CD4-positive, alpha-beta T cell treated with Interleukin-4 for 1 hour (primary cell): ENCODE measurements at places on chromosomes 16 and 17.

DNA sequence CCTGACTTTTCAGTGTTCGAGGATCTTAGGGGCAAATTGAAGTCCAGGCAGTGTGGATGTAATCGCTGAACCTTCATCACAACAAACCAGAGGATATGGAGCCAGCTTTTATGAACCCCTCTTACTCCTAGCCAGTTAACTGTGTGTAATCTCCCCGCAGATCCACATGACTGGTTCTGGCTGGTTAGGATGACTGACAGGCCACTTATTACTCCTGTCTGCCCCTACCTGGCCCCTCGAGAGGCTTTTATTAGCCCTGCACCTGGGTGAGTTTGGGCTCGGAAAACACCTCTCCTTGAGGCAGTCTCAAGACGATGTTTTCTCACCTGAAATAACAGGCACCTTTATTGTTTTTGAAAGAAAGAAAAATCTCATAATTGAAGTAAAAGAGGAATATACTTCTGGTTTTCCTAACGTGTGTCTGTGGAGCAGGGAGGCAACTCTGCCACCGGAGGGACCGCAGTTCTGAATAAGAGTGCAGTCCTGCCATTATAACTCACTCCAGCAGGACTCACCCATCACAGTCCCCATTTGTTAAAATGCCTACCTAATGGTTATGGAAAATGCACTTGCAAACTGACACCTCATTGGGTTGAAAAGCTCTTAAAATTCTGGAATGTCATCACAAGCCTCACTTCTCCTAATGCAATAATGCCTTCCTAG is 291.9 kb upstream of the N4BP1 start:
- DNase-seq = no peak

GRCh38 chr17:68908045-68908444 is 47.1 kb downstream of the ABCA8 start:
- no peak for DNase-seq

DNA sequence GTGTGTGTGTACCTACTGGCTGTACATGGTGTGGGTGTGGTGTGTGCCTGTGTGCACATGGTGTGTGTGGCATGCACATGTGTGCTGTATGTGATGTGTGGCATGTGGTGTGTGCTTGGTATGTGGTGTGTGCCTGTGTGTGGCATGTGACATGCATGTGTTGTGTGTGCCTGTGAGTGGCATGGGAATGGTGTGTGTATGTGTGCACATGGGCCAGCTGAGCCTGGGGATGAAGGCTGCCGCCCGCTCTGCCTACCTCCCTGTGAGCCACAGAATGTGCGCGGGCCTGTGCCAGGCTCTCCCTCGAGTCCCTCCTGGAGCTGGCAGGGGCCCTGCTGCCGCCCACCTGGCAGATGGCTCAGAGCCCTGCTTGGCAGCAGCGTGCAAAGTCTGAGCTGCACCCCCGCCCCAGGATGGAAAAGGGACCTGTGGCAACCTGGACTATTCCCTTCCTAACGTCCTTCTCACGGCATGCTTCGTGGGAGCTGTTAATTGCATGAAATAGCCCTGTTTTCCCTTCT is 9.3 kb downstream of the PRSS27 start:
- DNase-seq = no peak

- no peak for DNase-seq
These were observed 9.0 kb downstream of the DNAAF8 start for GRCh38 chr16:4743226-4743878.

DNA sequence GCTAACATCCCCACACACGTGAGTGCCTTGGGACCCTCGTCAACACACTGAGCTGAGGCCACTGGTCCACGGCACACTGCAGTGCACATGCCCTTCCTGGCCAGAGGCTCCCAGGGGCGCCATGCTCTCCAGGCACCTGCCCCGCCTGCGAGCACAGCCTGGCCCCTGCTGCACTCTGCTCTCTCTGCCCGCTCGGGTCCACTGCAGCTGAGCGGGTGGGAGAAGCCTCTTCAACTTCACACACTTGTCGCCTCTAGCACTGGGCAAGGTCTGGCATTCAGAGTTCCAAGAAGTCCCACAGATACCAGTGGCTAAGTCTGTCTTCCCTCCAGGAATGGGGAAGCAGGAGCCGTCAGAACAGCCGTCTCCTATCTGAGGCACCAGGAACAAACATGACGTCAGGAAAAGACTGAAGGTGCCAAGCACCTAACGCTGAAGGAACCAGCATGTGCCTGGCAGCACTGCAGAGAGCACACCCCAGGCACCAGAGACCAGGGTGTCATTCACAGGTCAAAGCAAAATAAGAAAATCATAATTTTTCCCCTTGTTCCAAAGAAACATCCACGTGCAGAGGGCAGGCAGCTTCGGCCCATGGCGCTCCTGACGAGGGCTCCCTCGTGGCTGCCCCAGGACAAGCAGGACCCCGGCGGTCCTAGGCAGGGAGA is 82.9 kb downstream of the ZNF778 start:
- no peak for DNase-seq

GRCh38 chr16:87954826-87955225 is 3.6 kb downstream of the BANP start:
- no peak for DNase-seq

GRCh38 chr16:23858542-23858941 is 22.8 kb downstream of the PRKCB start:
- DNase-seq = no peak

DNA sequence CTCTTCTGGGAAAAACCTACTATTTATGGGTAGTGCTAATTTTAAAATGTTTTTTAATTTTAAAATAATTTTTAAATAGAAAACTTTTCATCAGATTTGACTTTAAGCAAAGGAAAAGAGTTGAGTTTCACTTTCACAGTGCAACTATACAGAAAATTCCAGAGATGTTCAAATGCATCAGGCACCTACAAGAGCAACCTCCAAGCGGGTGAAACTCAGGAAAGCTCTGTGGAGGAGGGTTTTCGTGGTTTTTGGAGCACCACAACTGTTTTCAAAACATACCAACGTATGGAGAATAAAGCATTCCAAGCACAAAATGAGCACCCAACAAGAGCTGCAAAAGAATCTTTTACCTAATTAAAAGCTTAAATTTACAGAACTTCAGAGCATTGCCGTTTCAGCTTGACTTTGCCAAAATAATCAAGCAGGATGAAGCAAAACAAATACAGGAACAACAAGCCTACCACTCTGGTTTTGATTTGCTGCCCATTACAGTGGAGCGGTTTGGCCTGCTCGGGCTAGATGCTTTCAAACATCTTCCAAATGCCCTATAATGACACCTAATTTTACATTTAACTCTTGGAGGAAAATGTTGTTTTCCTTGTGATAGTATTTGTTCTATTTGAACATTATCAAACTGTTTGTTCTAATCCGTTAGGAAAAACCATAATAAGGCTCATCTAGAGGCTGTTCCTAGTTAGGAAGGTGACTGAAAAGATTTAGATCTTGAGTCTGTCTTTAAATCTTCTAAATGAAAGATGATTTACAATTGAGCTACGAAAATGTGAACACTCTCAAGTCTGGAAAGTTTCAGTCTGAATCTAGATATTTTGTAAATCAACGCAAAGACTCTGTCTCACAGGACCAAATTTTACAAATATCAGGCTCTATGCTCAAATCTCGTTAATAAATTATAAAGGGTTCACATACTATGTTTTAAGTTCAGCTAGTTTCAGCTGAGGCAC is 34.5 kb downstream of the NACA2 start:
- no peak for DNase-seq

DNA sequence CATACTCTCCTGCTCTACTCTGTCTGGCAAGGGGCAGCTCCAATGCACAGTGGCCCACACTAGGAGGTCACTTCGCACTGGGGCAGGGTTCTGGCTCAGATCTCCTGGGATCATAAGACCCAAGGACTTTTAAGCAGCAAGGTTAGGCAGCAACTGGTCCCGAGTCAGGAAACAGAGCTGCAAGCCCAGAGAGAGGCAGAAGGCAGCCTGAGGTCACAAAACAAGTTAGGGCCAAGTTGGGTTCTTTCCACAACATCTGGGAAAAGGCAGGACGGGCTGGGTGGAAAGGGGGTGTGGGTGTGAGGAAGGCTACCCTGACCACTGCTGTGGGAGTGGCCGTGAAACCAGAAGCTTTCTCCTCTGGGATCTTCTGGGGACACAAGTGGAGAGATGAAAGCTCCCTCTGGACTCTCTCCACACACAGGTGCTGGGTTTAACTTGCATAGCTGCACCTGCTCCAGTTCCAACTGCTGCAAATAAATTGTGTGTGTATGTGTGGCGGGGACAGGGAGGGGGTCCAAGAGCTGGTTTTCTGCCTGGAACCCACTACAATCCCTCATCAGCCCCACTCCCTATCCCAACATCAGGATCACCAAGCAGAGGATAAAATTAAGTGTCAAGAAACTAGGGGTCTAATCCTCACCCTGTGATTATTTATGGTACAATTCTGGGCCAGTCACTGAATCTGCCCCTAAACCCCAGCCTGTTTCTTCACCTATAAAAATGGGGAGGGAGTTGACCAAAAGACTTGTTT is 8.0 kb upstream of the TSPOAP1 start:
- no peak for DNase-seq

GRCh38 chr17:49197346-49197998 is 12.9 kb downstream of the GNGT2 start:
- DNase-seq = no peak

GRCh38 chr17:28612531-28612930 is 1.5 kb downstream of the RSKR start:
- no peak for DNase-seq

- no peak for DNase-seq
These were observed 12.2 kb upstream of the MMD start for GRCh38 chr17:55433629-55434422.

DNA sequence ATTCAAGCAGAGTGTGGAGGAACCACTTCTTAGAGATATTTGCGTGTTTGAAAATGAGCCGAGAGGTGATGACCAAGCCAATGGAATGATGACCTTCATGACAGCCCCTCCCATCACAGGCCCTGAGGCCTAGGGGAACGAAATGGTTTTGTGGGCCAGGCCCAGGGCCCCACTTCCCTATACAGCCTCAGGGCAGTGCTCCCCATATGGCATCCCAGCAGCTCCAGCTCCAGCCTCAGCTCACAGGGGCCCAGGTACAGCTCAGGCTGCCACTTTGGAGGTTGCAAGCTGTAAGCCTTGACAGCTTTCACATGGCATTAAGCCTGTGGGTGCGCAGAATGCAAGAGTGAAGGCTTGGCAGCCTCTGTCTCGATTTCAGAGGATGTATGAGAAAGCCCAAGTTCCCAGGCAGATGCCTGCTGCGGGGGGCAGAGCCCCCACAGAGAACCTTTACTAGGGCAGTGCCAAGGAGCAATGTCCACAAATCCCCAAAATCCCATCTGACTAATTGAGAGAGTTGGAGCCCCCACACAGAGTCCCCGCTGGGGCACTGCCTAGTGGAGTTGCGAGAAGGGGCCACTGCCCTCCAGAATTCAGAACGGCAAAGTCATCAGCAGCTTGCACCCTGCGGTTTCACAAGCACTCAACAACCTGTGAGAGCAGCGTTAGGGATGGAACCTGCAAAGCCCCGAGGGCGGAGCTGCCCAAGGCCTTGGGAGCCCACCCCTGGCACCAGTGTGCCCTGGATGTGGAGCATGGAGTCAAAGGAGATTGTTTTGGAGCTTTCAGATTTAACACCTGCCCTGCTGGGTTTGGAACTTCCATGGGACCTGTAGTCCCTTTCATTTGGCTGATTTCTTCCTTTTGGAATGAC is 21.2 kb downstream of the CHMP6 start:
- no peak for DNase-seq

- DNase-seq = no peak
These were observed 26.1 kb downstream of the CACNA1G start for GRCh38 chr17:50586421-50587247.

DNA sequence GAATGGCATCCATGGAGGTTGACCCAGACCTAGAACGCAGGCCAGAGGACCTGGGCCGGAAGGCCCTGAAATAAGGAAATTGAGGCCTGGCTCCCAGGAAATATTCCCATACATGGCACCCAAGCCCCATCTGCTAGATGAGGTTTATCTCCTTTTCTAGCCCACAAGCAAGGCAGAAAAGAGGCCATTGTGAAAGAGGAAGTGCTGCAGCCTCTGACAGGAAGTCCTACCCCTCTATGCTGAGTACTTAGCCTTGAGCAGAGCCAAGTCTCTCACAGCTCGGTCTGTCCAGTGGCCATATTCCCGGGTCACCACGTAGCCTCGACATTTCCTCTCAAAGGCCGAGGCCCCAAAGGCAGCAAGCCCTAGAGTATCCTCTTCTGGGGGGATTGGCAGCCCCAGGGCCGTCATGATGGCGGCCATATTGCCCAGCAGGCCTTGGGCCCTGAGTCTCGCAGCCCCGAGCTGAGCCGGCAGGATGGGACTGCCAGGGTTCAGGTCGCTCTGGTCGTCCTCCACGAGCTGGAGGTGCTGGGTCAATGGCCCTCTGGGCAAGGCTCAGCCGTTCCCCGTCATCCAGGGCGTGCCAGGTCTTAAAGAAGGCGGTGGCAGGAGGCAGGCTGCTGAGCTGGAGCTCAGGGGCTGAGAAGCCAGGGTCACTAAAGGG is 7.8 kb downstream of the CTF1 start:
- no peak for DNase-seq

- DNase-seq = no peak
These were observed 3.5 kb upstream of the UBALD2 start for GRCh38 chr17:76261421-76262215.

DNA sequence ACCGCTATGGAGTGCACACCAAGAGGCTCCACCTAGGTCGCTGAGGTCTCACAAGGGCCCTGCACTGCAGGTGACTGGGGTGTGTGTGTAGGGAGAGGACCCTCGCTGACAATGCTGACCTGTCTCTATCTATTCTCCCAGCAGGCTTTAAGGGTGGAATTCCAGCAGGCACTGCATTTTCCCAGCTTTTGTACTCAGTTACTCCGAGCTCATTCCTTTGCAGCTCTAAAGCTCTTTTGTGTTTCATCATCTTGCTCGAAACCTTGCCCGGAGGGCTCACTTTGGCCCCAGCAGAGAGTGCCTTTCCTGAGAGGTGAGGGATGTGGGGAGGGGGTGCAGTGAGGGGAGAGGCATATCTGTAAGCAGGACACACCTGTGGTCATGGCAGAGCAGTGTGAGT is 39.3 kb downstream of the SMPD3 start:
- DNase-seq = no peak

- no peak for DNase-seq
These were observed 84.2 kb downstream of the MAP2K4 start for GRCh38 chr17:12104831-12105230.

DNA sequence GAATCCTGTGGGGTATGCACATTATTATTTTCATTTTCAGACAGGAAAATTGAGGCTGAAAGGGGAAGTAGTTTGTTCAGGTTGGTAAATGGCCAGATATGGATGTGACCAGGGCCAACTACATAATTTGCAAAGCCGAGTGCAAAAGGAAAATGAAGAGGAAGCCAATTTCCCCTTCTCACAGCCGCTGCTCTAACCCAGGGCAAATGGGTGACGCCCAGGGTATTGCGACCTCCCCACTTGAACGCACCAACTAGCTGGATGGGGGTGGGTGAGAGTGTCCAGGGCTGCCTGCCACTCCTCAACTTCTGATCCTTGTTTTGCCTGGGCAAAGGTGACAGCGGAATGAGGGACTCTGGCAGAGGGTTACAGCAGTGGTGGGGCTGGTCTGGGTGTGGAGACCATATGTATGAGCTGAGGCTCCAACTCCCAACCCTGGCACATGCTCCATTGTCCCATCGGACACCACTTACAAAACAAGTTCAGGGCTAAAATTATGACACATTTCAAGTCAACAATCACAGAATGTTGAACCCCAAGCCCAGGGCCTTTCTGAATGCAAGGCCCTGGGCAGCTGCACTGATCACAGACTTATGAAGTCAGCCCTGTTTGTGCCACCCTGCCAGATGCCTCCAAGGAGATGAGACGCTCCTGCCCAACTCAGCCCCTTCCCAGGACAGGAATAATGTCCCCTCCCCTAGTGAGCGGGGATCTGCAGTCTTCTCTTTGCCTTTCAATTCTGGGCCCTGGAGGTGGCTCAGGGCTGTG is 1.7 kb downstream of the ANKRD40CL start:
- no peak for DNase-seq

GRCh38 chr16:31224092-31224955 is 7.4 kb upstream of the PYDC1 start:
- DNase-seq = no peak
